Substantia nigra (tissue), 51 donors: ENCODE measurements at places on chromosomes 16 and 17.

- no peak for DNase-seq
These were observed 190.4 kb downstream of the USP22 start for GRCh38 chr17:20852239-20852989.

DNA sequence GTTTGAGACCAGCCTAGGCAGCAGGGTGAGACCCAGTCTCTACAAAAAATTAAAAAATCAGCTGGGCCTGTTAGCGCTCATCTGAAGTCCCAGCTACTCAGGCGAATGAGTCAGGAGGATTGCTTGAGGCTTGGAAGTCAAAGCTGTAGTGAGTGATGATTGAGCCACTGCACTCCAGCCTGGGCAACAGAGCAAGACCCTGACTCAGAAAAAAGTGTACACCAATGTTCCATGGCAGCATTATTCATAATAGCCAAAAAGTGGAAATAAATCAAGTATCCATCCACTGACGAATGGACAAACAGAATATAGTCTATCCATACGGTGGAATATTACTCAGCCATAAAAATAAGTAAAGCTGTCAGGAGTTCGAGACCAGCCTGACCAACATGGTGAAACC, 2.6 kb downstream of the NMRAL1 start:
- DNase-seq, result no peak

DNA sequence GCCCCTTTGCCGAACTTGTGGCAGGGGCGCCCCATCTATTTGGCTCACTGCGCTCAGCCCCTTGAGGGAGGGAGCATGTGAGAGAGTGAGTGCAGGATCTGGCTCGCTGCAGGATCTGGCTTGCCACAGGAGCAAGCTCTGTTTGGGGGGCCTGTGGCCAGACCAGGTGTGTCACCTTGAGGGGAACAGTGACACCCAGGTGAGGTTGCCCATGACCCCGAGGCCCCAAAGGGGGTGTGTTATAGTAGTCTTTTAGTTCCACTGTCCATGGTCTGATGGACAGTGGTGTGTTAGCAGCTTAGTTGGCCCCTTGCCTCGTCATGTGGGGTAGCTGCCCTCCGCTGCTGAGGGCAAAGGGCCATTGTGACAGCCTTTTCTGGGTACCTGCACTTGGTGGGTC, 41.6 kb downstream of the CCDC42 start:
- no peak for DNase-seq

DNA sequence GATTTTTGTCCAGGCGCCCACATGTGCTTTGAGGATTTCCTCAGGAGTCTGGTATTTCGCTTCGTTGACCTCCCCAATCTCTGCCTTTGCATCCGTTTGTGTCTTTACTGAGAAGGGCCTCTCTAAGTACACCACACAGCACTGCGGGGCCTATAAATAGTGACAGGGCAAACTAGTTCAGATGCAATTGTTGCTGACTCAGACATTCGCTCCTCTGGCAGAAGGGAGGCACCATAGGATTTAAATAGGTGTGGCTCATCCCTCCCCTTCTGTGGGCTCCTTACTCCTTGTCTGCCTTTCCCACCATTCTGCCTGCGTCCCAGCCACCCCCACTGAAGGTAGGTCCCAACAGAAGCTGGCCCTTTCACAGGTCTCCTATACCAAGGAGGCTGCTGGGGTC, 192.3 kb downstream of the SHISA9 start:
- no peak for DNase-seq
